ENCODE measurements at places on chromosomes 4 and X.

- no peak for DNase-seq
Measured at GRCh38 chr4:15197005-15197404, 194.7 kb downstream of the CPEB2 start.

DNA sequence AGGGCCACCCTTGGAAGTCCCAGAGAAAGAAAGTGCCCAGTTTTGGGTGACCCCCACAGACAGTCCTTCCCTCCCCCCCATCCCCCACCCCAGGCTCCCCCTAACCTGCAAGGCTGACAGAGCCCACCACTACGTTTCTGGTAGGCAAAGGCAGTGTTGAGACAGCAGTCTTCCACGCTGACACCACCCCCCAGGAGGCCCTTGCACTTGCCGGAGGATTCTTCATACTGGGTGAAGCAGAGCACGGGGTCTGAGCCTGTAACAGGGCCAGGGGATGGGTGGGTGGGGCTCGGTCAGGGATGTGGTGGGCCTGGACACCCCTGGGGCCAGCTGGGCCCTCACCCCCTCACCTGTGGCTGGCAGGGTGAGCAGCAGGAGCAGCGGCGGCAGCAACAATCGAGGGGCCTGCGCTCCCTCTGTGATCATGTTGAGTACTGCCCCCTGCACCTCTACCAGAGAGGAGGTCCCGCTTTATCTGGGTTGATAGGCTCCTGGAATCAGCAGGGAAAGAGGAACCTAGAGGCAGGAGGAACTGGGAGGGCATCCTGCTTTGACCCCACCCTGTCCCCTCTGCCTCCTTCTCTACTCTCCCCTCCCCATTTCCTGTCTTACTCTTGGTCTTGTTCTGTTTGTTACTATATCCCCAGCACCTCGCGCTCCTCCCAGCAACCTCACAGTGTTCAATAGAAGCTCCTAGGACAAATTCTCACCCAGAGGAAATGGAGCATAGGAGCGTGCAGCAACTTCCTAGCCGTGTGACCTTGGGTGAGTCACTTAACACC is at the start of gene CFP:
CFP (minus strand) TSS at position 512 of the 782 bp plus-strand sequence; CDS start at position 426, 86 bp downstream.
- DNase-seq = no peak

- DNase-seq = no peak
Measured at GRCh38 chr4:129604632-129605255, 508.8 kb downstream of the C4orf33 start.

DNA sequence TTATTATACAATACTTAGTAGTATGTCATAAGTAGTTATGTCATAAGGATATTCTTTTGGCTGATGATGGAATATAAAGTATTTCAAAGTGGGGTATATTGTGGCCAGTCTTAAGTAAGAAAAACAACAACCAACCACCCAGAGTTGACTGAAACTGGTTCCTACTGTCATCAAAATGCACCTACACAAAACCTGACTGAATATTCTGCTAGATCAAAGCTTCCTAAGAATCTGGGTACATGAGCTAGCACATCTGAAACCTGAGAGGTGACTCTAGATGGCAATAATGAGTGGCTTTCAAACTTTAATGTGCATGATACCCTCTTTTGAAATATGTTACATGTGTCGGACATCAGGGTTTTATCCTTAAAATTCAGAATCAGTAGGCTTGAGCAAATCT is 60.4 kb downstream of the REELD1 start:
- DNase-seq = no peak

- peak; percentile 3 for DNase-seq
Measured at GRCh38 chrX:47145395-47146120, 537 bp downstream of the RBM10 start.

DNA sequence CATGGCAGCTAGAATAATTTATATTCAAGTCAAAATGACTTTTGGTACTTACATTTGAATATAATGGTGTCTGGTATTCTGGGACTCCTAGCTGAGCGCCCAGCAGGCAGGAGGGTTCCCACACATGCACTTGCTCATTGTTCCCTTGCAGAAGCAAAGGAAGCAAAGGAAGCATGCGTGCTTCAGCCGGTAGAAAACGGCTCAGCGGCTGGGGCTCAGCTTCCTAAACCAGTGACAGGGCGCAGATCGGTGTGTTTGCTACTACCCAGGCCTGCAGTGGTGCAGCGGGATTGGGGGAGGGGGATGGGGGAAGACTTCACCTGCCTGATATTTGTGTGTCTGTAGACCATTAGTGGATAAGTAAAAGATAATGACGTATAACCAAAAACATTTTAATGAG is 978.3 kb upstream of the TENM3 start:
- DNase-seq = no peak

DNA sequence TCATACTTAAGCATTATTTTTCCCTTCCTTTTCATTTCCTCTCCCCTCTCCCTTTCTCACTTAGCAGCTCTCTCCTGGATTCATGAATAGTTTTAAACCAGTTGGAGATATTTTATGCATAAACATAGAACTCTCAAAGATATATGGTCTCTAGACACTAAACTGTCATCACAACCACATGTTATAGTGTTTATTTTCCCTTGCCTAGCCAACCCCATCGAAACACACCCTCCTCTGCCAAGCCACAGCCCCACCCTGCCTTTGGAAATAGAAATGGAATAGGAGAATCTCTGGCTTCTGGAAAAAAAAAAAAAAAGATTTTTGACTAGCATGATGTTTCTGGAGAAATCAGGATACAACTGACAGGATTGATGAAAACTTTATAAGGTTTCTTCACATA is 64.8 kb upstream of the RBPJ start:
- no peak for DNase-seq

GRCh38 chrX:47384502-47384901 is 14.1 kb downstream of the ZNF157 start:
- peak; percentile 70 for DNase-seq

- DNase-seq = no peak
Measured at GRCh38 chr4:93870876-93871458, 42.4 kb downstream of the ATOH1 start.

DNA sequence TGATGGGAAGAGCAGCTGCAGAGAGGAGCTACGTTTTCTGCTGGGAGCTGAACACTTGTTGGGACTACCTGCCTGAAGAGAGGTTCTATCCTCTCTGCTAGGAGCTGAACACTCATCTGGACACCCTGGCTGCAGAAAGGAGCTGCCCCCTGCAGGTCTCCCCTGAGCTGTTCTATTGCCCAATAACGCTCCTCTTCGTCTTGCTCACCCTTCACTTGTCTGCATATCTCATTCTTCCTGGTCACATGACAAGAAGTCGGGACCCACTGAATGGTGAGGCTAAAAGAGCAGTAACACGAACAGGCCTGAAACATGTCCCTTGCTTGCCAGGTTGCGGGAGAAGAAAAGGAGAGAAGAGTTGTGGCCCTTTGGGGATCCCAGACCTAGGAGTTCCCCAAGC is 27.8 kb downstream of the NAA11 start:
- DNase-seq = no peak

DNA sequence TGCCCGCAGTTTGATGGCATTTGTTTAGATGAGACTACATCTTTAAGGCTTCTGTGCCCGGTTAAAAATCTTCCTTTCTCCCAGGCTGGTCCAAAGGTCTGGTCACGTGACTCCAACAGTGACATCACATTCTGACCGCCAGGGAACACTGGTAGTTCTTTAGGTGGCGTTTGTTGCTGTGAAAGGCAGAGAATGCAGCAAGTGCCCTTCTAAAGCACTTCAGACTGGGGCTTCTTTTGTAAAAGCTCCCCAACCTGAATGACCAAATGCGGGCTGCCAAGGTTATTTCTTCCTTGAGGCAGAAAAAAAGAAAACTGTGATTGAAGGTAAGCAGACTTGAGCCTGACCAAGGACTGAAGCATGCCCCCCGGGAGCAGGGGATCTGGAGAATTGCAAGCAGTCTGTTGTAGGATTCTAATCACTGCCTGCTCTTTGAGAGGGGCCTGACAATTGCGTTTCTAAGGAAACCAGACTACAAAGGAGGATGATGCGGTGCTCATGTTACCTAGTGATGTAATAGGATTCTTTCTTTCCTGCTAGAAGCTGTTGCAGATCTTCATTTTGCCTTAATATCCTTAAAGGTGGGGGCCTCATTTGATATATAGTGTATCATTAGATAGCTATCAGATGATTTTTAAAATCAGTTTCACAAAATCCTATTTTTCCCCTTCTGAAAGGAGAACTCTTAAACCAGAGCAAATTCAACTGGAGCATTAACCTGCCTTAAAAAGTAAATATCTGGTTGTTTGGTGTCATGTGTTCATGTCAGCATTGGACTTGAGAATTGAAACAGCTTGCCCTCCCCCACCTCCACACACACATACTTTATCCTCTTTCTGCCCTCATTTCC is 133.1 kb downstream of the AKAP4 start:
- DNase-seq = no peak

- no peak for DNase-seq
Measured at GRCh38 chr4:68451246-68452211, 4.3 kb downstream of the TMPRSS11E start.

- DNase-seq = no peak
Measured at GRCh38 chrX:152992115-152992514, 1.8 kb downstream of the PNMA5 start.

DNA sequence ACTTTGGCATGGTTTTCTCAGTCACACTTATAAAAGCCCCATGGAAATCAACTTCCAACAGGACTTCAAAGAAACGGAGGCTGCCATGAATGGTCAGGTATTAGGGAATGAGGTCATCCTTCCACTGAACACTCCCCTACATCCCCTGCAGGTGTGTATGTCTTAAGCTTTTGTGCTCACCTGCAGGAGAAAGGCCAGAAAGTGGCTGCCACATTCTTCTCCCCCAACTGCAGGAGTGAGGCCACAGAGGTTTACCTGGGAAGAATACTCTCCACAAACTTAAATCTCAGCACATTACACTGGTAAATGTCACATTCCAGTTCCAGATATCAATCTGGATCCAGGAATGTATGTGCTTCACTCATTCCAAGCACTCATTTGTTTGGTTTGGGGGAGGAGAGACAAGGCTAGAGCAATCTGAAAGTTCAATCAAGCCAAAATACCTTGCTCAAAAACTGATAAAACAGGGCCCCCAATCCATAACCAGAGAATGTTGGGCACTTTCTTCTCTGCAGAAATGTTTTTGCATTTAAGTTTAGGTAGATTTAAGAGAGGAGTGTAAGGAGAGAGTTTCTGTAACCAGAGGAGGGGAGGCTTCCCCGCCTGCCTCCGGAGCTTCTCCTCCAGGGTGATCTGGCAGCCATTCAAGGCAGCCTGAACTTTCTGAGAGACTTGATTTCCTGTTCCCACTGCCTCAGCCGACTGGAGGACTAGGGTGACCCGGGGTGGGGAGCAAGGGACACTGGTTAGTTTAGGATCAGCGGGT is 15.4 kb downstream of the FAM9C start:
- DNase-seq = no peak

All from naive B cell (primary cell).